ENCODE measurements at places on chromosomes 4 and X. TPM values are rescaled to one million over a fixed set of nuclear protein-coding genes. Genes with fewer than 3 reads are reported as not detected.

DNA sequence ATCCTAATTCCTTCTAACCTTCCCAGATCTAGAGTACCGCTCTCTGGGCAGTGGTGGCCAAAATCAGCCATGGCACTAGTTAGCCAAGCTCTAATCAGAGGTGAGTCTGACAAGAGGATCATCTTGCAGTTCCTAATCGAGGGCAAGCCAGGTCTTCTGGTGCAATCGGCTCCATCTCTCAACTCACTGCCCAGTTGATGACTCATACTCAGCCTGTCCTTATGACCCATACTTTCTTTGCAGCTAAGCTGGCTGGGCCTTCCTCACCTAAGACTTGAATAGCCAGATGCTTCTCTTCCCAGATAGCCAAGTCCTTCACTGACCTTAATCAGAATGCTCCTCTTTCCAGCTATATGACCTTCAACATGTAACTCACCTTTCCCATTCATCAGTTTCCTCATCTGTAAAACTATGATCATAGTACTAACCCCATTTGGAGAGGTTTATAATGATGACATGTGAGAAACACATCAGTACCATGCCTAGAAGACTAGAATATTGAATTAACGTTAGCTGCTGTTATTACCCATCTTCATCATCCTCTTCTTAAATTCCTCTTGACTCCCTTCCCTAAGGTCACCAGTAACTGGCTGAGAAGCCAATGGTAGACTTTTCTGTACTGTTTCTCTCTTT is 57.1 kb downstream of the RELL1 start:
- DNase-seq, result no peak
- H3K4me3 ChIP-seq, result no peak overlapping the region
- H3K27me3 ChIP-seq, result no peaks in the 10 kb centered on the region
- H3K27ac ChIP-seq, result no peak overlapping the region

Gene NDP
- not detected for total RNA-seq

GRCh38 chr4:153440475-153440874 is 25.7 kb upstream of the TMEM131L start:
- no peaks in the 10 kb centered on the region for H3K36me3 ChIP-seq
- DNase-seq, result no peak
- H3K27me3 ChIP-seq, result no peaks in the 10 kb centered on the region
- no peaks in the 10 kb centered on the region for H3K4me1 ChIP-seq

DNA sequence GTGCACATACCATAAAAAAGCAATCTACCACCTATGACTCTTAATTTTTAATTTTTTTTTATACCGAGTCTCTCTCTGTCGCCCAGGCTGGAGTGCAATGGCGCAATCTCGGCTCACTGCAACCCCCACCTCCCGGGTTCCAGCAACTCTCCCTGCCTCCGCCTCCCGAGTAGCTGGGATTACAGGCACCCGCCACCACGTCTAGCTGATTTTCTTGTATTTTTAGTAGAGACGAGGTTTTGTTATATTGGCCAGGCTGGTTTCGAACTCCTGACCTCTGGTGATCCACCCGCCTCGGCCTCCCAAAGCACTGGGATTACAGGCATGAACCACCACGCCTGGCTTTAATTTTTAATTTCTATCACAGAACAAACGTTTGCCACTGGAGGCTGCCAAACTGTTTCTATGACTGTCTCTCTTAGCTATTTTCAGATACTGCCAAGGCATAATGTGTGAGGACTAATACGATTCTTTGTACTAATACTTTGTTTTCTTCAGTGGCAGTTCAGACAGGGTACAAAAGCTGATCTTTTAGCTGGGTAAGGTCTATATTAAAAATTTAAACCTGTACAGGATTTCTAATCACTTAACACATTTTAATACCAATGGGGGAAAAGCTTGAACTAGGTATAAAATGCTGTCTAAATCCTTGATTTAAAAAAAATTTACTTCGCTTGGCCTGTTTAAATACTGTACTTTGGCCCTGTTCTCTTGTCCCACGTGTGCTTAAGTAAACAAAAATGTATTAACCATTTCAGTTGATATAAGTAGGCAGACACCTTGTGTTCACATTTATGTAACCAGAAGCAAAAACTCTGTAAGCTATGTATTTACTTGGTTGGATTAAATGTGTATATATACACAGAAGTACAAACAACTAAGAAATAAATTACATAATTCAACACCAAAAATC is 2.3 kb downstream of the PGRMC2 start:
- no peaks in the 10 kb centered on the region for H3K27me3 ChIP-seq
- H3K4me3 ChIP-seq, result peak overlapping the region; percentile 65

Gene AFP
- not detected for total RNA-seq

DNA sequence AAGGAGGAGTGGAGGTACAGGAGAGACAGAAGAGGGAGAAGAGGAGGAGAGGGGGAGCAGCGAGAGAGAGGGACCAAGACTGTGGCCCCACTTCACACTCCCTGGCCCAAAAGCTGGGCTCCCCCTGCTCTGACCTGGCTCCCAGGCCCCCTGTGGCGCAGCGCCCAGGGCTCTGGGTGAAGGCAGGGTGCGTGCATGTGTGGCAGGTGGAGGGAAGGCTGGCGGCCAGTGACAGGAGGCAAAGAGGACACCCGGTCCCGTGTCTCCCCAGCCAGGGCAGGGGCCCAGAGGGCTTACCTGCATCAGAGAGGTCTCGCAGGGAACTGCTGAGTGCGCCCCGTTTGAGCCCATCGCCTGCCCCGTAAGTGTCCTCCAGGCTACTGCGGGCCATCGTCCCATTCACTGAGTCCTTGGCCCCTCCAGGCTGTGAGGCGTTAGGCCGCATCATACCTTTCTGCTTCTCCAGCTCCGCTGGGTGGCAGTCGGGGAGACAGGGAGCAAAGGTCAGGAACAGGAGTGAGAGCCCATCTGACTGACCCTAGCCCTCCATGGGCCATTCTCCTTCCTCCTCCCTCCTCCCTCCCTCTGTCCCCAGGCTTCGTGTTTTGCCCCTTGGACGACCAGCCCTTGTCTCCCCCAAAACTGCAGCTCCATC is 11.1 kb upstream of the KDM5C start:
- H3K4me1 ChIP-seq, result no peaks in the 10 kb centered on the region
- no peaks in the 10 kb centered on the region for H3K27me3 ChIP-seq
- no peak for DNase-seq
- H3K36me3 ChIP-seq, result no peaks in the 10 kb centered on the region
- no peak overlapping the region for H3K27ac ChIP-seq

- H3K27ac ChIP-seq, result no peak overlapping the region
- H3K4me1 ChIP-seq, result peaks cover 12% of the 10 kb centered on the region
- no peak overlapping the region for H3K4me3 ChIP-seq
- DNase-seq, result no peak
Measured at GRCh38 chr4:39021631-39022030, 10.6 kb downstream of the TMEM156 start.

DNA sequence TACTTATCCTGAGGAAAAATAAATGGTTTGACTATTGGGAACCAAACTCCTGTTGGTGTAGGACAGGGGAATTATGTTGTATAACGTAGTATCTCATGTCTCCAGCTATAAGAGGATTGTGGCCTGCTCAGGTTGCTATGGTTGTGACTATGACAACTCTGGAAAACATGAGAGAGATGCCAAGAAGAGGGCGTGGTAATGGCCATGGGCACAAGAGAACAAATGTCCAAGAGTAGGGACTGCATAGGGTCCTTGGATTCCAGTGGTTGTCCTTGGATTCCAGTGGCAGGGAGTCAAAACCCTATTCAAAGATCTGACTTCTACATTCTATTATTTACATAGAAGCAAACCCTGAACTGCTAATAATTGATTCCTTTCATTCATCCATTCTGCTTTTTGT is 6.8 kb upstream of the MOB1B start:
- H3K4me1 ChIP-seq, result no peaks in the 10 kb centered on the region
- H3K27me3 ChIP-seq, result no peaks in the 10 kb centered on the region
- no peak overlapping the region for H3K27ac ChIP-seq
- no peak overlapping the region for H3K4me3 ChIP-seq
- H3K36me3 ChIP-seq, result no peaks in the 10 kb centered on the region

DNA sequence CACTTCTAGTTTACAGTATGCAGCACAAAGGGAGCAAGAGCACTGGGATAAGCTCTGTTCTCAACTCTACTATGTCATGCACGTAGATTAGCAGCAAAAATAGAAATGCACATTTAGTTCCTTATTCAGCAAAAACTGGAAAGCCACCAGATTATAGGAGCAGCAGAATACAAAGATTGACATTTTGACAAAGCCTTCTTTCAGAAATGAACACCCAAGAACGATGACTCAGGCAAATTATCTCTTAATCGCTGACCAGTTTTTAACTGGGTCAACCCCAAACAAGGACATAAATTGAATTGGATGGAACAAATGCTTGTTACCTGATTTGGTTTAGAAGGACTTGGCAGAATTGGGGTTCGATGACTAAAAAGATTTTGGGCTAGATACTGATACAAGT is 775.3 kb upstream of the HS3ST1 start:
- no peak overlapping the region for H3K4me3 ChIP-seq
- no peak overlapping the region for H3K27ac ChIP-seq
- no peaks in the 10 kb centered on the region for H3K27me3 ChIP-seq
- DNase-seq, result no peak
- no peaks in the 10 kb centered on the region for H3K36me3 ChIP-seq
- H3K4me1 ChIP-seq, result no peaks in the 10 kb centered on the region

Gene MAGEC1
- total RNA-seq, result not detected

Gene SRPX
- 13.4 TPM for total RNA-seq

- no peak overlapping the region for H3K27ac ChIP-seq
- H3K36me3 ChIP-seq, result no peaks in the 10 kb centered on the region
- H3K4me3 ChIP-seq, result no peak overlapping the region
- no peaks in the 10 kb centered on the region for H3K27me3 ChIP-seq
- DNase-seq, result no peak
- no peaks in the 10 kb centered on the region for H3K4me1 ChIP-seq
Measured at GRCh38 chr4:14375816-14376215, 626.5 kb upstream of the CPEB2 start.

Gene ADH7
- total RNA-seq, result not detected

Gene CYTL1
- 0.76 TPM for total RNA-seq

DNA sequence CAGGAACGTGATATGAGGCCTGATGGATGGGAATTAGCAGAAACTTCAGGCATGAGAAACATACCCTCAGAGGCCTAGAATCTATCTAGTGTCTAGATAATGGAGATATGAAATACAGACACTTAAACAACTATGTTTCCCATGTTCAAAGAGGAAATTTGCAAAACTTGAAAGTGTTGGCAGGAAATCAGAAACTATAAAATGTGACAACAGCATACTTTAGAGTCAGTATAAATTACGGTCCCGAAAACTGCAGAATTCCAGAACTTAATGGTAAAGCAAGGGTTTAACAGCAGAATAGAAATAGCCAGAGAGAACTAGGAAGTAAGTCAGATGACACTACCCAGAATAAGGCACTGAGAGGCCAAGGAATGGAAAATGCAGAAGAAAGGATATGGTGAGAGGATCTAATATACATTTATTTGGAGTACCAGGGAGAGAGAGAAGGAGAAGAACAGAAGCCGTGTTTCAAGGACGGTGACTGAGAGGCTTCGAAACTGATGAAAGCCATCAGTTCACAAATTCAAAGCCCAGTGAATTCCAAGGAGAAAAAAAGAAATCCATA is 7.4 kb downstream of the HTT-AS start:
- no peaks in the 10 kb centered on the region for H3K4me1 ChIP-seq
- H3K4me3 ChIP-seq, result no peak overlapping the region
- no peak for DNase-seq
- no peaks in the 10 kb centered on the region for H3K27me3 ChIP-seq
- no peaks in the 10 kb centered on the region for H3K36me3 ChIP-seq
- H3K27ac ChIP-seq, result no peak overlapping the region

Gene GPR50
- total RNA-seq, result not detected

DNA sequence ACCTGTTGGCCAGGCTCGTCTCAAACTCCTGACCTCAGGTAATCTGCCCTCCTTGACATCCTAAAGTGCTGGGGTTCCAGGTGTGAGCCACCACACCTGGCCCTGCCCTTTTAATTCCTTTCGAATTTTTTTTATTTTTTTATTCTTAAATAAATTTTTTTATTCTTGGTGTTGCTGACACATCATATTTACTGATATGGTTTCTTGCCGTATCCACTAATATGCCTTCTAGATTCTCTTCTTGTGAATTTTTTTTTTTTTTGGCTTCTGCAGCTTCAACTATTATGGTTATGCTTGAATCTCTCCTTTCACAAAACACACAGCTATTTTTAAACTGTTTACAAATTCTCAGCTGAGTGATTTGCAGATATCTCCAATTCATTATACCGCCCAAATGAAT is 353.4 kb upstream of the ADGRL3 start:
- no peak for DNase-seq
- H3K27me3 ChIP-seq, result no peaks in the 10 kb centered on the region
- H3K4me1 ChIP-seq, result no peaks in the 10 kb centered on the region

DNA sequence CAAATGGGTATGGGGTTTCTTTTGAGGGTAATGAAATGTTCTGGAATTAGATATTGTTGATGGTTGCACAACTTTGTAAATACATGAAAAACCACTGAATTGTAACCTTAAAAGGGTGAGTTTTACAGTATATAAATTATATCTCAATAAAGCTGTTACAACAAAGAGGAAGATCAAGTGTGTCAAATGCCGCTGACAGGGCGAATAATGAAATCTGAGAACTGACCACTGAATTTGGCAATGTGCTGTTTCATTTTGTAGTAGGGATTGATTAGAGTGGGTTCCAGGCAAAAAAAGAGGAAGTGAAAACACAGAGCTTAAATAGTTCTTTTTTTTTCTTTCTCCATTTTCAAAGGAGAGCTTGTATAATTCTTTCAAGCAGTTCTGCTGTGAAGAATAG is 161.1 kb upstream of the NAP1L5 start:
- no peak overlapping the region for H3K27ac ChIP-seq
- no peaks in the 10 kb centered on the region for H3K4me1 ChIP-seq
- no peaks in the 10 kb centered on the region for H3K36me3 ChIP-seq
- no peak overlapping the region for H3K4me3 ChIP-seq

DNA sequence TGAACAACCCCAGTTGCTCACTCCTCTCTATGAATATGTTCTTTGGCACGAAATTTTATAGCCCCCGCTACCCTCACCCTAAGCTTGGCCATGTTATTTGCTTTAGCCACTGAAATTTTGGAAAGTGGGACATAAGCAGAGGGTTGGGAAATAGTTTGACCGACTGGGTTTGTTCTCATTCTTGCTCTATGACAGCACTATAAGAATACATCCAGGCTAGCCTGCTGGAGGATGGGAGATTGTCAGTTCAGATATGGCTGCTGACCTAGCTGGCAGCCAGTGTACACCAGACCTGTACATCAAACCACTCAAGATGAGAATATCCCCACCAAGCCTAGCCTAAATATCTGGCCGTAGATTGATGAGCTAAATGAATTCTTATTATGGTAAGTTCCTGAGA is 298.1 kb downstream of the PDGFC start:
- no peak overlapping the region for H3K27ac ChIP-seq
- H3K4me3 ChIP-seq, result no peak overlapping the region
- H3K36me3 ChIP-seq, result no peaks in the 10 kb centered on the region
- DNase-seq, result no peak
- no peaks in the 10 kb centered on the region for H3K27me3 ChIP-seq

Gene TMPRSS11F
- not detected for total RNA-seq

DNA sequence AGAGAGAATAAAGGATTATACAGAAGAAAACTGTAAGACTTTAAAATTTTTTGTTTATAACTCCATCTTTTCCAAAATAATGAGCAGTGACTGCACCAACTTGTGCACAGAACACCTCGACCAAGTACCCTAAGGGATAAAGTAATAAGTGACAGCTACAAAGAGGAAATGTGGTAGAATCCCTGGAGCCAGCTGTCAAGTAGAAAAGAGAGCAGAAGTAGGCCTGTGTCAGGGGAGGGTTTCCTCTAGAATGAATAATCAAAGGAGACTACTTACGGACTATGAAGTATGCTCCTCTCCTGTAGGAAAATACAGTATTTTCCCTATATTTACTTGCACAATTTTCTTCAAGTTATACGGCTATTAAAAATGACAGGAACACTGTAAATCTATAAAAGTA is 1.2 kb downstream of the EIF1AX start:
- peaks cover 42% of the 10 kb centered on the region for H3K36me3 ChIP-seq
- no peak for DNase-seq
- no peak overlapping the region for H3K27ac ChIP-seq
- H3K27me3 ChIP-seq, result no peaks in the 10 kb centered on the region

Data from SJSA1 (cell line).